NCI-H187 treated with DMSO at 0.1 percent for 48 hours (cell line): ENCODE measurements at places on chromosomes 6 and 20.

DNA sequence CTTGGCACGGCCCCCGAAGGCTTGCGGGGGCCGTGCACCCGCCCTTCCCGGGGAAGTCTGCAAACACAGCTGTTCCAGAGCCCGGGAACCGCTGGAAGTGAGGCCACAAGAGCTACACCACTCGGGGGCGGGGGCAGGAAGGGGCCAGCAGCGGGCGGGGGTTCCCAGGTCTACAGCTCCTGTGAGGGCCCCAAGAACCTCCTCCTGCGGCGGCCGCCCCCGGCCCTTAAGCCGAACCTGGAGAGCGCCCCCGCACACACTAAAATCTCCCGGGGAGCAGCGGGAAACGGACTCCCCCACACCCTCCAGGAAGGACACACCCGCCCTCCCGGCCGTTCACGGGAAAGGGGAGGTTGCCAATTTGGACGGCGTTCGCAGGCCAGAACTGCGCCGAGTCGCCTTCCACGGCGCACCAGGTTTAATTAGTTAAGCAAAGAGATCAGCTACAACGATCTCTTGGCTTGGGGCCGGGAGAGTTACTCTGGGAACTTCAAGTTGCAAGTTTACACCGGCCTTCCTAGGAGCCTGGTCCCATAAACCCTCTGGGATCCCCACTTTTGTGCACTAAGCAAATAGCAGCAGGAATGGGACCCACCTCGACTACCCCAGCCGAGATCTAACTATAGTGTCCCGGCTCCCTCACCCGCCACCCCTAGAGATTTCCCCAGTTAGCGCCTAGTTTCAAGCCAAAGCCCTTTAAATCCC, 1.7 kb downstream of the JAG1 start:
- DNase-seq: no peak

DNA sequence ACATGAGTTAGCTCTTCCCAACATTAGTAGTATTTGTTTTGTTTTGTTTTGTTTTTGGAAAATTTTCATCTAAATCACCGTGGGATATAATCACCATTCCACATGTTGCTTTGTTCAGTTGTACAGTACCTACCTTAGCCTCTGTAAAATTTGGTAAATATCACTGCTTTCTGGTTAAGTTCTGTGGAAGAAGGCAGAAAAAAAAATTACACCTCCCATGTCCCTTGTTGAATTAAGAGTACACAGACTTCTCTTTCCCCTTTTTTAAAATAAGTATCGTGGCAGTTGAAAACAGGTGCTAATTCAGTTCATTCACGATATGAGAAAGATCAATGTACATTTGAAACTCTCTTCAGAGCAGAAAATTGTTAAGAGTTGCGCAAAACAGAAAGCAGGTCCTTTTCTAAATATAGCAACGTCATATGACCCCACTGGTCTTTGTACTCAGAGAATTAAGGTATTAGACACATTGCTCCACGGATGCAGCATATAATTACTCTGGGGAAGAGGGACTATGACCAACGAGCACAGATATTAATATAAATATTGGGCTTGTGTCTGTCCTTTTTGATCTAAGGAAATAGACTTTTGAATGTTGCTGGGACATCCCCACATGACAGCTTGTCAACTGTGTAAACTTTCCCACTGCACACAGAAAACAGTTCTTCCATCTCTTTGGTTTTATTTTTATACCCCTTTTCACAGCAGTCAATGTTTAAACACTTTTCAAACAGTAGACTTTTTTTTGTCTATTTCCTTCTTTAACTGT, 58.6 kb upstream of the ZNF217 start:
- no peak for DNase-seq

DNA sequence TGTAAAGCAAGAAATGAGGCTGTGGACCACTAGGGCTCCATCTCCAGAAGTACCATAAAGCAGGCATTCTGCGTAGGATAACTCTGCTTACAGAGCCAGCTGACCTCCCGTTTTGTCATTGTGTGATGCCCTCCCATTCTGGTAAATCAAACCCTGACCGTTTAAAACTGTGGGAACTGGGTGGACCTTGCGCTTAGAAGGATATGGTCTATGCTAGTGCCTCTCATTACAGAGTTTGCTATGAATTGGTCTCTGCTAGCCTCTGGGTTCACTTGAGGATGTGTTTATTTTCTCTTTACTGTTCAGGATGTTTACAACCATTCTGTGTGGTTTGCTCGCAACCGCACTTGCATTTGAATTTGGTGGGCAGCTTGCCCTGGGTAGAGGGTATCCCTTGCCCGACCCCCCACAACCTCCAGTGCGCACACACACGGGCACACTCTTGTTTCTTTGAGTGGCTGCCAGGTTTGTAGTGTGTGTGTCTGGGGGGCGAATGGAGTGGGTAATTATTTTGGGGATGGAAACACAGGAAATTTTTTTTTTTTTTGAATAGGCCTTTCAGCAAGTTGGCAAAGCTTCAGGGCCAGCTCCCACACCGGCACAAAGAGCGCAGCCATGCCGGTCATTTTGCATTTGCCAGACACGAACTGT, 198.3 kb downstream of the JARID2 start:
- DNase-seq: no peak

DNA sequence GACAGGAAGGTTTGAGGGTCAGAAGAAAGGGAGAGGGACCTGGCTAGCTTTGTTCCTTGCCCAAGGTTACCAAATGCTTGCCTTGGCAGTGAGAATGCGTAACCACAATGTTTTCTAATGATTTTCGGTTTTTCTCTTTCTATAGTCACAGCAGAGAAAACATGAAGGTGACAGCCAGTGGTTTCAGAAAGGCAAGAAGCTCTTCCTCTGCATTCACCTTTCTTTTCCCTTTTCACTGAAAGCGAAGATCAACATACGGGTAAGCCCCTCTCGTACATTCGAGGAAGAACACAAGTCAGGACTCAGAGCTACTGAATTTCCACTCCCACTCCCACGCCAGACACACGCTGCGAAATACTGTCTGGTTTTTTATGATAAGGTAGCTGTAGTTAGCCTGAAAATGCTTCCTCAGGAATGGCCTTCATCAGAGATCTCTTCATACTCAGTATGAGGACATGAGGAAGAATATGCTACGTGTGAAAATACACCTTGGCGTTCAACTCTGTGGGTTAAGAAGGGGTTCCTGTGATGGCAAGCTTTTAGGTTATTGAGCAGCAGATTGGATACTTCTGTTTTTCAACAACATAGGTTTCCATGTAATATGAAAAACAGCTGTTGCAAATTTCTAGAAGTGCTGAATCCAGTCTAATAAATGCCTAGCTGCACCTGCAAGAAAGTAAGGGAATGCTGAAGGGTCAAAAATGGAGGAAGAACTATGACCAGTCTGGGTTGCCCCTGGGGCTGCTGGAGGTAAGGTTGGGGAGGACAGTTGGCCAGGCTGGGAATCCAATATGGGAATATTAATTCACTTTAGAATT, 7.4 kb upstream of the CD83 start:
- DNase-seq: no peak

- no peak for DNase-seq
Measured at GRCh38 chr6:135990439-135990838, 138.9 kb downstream of the PDE7B start.

DNA sequence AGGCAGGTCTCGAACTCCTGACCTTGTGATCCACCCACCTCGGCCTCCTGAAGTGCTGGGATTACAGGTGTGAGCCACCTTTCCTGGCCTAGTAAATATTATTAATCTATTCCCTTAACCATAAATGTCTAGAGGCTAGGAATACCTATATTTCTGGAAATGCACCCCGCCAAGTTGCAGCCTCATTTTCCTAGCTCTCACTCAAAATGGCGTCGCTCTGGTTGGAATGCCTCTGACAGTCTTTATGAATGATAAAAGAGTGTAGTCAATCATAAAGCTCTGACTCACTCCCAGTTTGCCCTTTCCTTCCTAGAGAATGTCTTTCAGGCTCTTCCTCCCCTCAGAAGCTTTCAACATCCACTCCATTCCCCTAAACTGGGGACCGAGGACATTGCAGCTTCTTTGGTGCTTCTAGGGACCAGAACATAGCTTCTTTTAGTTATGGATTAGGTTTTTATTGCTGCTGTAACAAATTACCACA, 14.1 kb upstream of the TRIM26 start:
- no peak for DNase-seq

- no peak for DNase-seq
Measured at GRCh38 chr6:149065658-149066556, 251.6 kb upstream of the TAB2 start.

DNA sequence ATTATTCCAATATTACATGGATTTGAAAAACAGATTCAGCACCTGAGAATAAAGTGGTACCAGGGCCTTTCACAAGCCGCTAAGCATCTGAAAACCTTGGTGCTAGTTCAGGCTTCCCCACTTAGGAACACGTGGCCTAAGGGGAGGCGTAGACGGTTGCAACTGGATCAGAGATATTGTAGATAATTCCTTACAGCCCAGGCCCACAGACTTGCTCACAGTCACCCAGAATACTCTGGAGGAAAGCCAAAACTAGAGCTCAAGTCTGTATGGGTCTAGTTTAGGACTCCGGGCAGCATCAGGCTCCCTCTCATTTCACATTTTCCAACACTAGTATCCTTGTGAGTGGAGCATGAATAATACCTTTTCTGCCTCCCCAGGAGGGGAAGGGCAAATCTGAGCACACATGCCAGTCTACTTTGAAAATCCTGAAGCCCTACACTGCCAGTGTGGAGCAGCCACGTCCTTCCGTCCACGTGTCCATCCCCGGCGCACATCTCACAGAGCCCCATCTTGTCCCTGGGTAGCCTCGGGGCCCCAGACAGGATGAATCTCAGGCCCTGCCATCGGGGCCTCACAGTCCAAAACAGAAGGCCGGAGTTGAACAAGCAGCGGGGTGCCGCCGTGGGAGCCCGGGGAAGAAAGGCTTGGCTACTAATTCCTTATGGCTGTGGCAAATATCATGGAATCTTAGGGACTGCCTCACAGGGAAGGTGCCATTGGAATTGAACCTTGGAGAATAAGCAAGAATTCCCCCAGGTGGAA, 299.3 kb downstream of the NRN1 start:
- DNase-seq: no peak

DNA sequence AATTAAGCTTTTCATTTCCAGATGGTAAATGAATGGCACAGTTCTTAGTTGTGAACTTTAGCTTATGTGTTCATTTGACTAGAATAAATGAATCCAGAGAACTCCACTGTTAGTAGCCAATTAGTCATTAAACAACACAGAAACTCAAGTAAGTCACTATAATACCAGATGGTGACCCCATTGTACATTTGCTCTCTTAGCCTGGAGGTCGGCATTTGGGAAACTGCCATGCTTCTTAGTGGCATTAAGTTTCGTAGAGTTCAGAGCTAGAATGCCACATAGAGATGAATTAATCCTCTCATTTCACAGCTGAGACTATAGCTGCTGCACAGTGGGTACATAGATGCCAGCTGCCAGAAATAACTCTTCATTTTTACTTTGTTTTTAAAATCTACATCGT, 10.8 kb upstream of the DTNBP1 start:
- DNase-seq: no peak

GRCh38 chr6:15369838-15370237, 124.0 kb downstream of the JARID2 start:
- no peak for DNase-seq

DNA sequence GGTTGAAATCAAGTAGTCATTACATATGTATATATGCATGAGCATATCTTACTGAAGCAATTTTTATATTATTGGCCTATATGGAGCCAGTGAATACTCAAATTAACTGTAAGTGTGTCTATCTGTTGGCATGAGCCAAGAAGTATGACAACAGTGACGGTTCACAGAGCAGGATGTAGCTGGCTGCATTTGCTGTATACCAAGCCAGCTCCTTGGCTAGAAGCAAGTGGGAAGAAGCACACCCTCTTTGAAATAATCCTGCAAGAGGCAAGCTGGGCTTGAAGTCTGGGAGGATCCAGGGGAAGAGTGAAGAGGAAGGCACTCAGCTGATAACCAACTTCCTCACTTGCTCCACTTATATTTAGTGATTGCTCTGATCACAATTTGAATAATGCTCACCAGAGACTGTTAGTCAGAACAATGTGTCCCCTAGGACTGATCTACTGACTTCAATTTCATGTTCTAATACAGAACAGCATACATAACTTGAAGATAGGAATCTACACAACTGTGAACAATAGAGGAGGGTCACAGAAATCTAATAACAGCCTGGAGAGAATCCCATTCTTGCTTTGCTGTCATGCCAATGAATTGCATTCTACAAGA, 497.3 kb downstream of the PRKN start:
- no peak for DNase-seq

- peak; percentile 58 for DNase-seq
Measured at GRCh38 chr6:14384175-14384949, 266.8 kb downstream of the CD83 start.

GRCh38 chr6:168737481-168737880, 296.5 kb downstream of the SMOC2 start:
- DNase-seq: no peak

DNA sequence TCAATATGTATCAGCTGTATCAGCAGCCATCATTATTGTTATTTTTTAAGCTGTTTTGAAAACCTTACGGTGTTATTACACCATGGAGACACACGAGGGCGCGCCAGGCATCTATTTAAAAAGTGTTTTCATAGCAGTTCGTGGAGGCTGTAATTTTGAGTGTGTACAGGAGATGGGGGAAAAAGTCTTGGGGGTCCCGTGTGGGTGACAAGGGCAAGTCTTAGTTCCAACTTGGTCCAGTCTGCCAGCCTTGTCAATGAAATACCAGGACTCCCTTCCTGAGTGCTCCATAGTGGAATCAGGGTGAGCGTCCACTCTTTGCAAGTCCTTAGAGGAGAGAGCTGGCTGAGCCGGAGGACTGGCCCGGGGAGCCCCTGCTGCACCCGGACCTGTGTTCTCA, 43.3 kb downstream of the SLC2A10 start:
- no peak for DNase-seq

- DNase-seq: peak; percentile 90
Measured at GRCh38 chr20:4038047-4038459, 22.7 kb upstream of the RNF24 start.

DNA sequence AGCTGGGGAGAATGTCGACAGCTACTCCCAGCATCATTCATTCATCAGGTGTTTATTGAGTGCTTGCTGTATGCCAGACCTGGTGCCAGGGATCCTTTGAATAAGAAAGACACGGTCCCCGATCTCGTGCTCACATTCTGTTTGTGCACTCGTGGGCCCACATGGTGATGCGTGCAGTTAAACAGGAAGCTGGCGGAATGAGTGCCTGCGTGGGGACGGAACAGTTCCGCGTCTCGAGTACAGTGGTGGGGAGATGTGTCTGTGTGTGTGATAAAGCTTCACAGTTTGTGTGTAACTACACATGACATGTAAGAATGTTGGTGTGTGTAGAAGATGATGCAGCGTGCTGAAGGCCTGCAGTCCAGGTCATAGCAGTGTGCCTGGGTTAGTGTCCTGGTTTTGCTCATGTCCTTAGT, 6.5 kb downstream of the RBM38 start:
- DNase-seq: no peak

- no peak for DNase-seq
Measured at GRCh38 chr6:79202556-79202955, 31.9 kb downstream of the HMGN3 start.
